Prostate gland (tissue), 2 donors: ENCODE measurements at places on chromosomes 16 and 17. TPM values are rescaled to one million over a fixed set of nuclear protein-coding genes. Genes with fewer than 3 reads are reported as not detected.
A peak's percentile ranks its signal among the peaks of the same experiment; 100 is the strongest.

Gene ASPSCR1
- total RNA-seq, result 39.7 TPM

Gene GRIN2A
- 11.4 TPM for total RNA-seq

Gene HASPIN
- 3.9 TPM for total RNA-seq

Gene SLC6A2
- 2.6 TPM for total RNA-seq

Gene CPHXL2
- not detected for total RNA-seq

DNA sequence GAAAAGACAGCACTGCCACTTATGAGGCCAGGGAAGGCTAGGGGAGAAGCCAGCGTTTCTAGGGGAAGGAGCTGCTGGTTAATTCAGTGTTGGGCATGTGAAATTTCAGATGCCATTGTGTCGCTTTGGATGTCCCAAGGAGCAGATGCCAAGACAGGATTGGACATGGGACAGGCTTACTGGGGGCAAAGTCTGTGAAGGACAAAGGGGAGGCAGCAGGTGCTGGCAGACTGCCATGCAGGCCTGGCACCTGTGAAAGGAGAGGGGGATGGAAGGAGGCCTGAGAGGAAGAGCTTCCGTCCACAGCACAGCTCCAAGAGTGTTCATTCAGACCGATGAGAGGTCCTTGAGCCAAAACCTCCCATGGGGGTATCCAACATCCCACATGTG lies 255.5 kb upstream of the RPL38 start:
- DNase-seq, result no peak

GRCh38 chr17:36937001-36937958 lies at the start of gene LHX1:
LHX1 (plus strand) TSS chr17:36937475; CDS start chr17:36938198, 723 bp downstream.
- DNase-seq, result no peak

DNA sequence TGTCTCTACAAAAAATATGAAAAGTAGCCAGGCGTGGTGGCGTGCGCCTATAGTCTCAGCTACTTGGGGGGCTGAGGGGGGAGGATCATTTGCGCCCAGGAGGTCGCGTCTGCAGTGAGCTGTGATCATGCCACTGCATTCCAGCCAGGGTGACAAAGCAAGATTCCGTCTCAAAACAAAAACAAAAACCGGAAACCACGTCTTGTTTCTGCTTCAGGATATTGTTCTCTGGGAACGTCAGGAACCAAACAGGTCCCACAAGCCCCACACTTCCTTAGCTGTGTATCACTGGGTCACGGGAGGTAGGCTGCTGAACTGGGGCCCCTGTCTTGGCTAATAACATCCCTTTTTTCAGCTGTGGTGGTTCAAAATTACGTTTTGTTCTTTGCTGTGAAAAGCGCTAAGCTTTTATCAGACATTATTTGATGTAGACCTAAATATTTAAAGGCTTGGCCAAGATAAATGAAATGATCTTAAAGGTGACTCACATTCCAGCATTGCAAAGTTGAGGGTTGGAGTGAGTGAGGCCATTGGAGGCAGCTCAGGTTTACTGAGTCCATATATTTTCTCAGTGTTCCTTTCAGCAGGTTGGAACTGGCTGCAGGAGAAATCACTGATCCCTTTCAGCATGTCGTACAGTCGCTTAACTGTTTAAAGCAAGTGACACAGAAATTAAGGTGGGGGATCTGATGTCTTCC lies 16.4 kb upstream of the SEC14L1 start:
- peak; percentile 44 for DNase-seq

DNA sequence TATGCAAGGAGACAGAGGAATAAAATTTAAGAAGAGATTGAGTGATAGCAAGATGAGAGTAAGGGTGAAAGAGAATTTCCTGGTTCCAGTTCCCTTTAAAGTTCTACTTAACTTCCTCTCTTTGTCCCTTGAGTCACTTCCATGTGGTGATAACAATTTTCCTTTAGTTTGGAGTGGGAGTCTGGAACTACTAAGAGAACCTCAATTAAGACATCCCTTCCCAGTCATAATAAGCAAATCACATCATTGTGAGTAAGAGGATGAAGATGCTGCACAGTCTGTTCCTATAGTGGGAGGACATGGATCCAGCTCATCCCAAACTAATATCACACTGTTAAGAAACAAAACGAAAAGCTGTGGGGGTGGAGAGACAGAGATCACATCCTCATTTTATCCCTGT lies 24.4 kb downstream of the TBX21 start:
- no peak for DNase-seq

DNA sequence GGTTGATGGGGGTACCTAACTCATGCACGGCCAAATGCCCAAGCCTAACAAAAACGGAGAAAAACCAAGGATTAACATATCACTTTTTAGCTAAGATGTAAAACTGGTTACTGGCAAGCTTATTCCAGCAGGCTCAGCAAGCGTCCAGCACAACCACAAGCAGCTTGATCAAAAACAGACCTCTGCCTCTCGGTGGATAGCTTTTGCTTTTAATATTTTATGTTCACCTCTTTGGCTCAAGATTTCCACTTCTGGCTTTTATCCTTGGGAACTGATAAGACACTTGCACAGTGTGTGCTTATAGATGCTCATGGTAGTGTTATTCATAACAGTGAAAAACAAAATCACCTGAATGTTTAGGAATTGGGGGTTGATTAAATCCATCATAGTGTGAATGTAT lies 206.9 kb upstream of the CACNG5 start:
- no peak for DNase-seq

- DNase-seq, result peak; percentile 65
Measured at GRCh38 chr16:68264128-68265077, at the start of gene SLC7A6. SLC7A6 (plus strand) TSS chr16:68264526; CDS start chr16:68274727, 10,201 bp downstream.

GRCh38 chr16:12255919-12256665 lies 279.6 kb downstream of the SNX29 start:
- DNase-seq, result no peak

DNA sequence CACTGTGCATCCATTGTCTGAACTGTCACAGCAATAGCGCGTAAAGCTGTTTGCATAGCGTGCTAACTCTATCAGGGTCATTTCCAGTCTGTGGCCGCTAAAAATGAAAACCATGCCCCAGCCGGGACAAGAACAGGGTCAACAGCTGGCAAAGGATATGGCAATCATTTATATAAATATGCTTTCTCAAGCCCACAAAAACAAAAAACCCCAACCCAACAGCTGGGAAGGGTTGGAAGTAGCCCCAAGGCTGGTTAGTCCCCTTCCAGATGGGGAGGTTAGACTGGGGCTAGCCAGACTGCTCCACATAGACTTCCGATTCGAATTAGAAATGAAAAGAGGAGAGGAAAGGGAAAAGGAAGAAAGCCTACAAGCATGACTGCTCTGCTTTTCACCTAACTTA lies 203.3 kb upstream of the TBX2 start:
- DNase-seq, result no peak

DNA sequence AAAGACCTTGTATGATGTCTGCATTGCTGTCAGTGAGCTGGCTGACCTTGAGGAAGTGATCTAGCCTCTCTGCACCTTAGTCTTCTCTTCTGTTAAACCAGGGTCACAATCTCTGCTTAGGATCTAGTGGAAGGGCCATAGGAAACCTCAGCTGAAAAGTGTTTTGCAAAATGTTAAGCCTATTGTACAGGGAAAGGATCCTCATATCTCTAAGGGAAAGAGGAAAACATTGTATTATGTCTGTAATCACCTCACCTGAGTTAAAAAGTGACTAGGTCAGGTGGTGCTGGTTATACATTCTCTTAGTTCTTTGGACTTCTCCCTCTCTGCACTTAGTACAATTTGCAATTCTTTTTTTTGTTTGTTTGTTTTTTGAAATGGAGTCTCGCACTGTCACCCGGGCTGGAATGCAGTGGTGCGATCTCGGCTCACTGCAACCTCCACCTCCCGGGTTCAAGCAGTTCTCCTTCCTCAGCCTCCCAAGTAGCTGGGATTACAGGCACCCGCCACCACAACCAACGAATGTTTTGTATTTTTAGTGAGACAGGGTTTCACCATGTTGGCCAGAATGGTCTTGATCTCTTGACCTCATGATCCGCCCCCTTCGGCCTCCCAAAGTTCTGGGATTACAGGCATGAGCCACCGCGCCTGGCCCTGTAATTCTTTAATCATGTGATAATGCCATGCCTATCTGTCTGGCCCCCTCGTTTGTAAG lies 2.0 kb upstream of the SEPHS2 start:
- no peak for DNase-seq

DNA sequence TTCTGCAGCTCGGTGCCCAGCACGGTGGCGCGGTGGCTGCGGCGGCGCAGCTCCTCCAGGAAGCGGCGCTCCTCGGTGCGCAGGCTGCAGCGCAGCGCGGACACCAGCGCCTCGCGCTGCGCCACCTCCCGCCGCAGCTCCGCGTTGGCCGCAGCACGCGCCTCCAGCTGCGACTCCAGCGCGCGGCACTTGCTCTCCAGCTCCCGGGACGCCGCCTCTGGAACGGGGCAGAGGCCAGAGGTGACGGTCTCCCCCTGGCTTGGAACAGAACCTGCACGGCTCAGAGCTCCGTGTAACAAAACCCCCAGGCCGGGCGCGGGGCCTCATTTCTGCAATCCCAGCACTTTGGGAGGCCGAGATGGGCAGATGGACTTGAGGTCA lies 13.2 kb upstream of the CLUH start:
- no peak for DNase-seq

- no peak for DNase-seq
Measured at GRCh38 chr17:7955414-7956227, 23.6 kb downstream of the CNTROB start.

DNA sequence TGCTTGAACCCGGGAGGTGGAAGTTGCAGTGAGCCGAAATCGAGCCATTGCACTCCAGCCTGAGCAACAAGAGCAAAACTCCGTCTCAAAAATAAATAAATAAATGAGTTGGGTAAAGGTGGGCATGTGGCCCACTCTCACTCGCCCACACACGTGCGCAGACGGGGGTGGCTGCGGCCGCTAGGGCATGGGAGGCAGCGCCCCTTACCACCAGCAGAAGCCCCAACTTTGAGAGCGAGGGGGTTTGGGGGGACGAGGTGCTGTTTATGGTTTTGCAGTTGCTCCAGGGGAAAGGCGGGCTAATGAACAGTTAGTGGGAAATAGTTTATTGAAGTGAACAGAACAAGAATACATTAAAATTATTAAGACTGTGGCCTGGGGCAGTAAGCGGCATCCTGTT lies 14.9 kb upstream of the RBFOX3 start:
- no peak for DNase-seq

GRCh38 chr16:73337373-73338296 lies 289.7 kb upstream of the ZFHX3 start:
- DNase-seq, result no peak

DNA sequence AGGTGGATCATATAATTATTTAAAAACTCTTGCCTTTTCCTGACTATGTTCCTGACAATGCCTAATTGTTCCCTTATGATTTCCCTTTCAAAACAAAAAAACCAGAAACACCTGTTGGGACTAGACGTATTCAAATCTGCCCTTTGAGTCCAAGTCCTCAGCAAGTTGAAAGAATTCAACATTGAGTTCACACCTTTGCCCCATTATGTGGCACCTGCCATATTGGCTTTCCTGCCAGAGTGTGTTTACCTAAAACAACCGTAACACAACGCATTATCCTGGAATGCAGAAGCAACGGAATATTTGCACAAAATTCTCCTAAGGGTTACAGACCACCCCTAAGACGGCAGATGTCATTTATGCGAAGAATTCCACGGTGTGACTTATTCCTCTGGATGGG lies 105.9 kb downstream of the ZFHX3 start:
- DNase-seq, result no peak

DNA sequence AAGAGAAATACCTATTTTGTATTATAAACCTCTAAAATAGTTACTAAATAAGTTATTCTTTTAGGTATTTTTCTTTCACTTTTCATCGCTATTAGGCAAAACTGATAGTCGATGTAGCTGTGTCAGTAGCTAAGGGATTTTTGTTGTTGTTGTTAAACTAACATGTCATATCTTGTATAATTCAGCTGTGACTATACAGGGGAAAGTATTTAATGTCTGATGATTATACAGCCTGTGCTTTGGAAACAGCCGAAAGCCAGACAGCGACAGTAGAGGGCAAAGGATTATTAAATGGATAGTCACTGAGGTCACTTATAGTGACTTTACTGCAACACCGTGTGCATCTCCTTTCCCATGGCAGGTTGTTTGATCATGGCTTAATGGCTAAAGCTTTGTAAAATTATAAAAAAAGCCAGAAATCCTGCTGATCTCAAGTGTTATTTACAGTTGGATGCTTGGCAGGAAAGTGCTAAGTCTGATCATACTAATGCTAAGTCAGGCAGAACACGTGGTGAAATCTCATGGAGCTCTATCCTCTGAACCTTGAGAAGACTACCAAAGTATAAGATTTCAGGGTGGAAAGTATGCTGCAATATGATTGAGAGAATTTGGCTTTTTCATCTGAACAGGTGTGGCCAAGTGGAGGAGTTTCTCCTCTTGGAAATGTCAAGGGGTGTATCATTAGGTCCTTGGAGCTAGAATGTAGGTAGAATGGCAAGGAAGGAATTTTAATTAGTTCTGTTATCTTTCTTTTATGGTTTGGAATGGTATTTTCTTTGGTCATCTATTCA lies 88.4 kb downstream of the FTO start:
- DNase-seq, result no peak

GRCh38 chr17:55433629-55434422 lies 12.2 kb upstream of the MMD start:
- peak; percentile 77 for DNase-seq

DNA sequence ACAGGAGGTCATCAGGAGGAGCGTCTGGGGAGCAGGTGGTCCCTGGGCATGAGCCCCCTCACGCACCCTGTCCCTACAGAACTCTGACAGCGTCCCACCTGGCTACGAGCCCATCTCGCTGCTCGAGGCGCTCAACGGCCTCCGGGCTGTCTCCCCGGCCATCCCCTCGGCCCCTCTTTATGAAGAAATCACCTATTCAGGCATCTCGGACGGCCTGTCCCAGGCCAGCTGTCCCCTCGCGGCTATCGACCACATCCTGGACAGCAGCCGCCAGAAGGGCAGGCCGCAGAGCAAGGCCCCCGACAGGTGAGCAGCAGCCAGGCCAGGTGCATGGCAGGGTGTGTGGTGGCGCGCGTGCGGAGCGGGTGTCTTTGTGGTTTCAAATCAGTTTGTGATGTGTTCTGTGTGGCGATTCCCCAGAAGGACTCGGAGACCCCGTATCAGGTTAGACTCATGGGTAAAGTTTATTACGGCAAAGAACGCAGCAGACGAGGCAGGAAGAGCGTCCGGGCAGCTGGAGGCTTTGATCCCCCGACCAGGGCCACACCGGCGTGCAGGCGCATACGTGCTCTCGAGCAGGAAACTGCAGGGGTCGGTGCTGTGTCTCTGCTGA lies 11.8 kb upstream of the NUDT16L1 start:
- DNase-seq, result no peak

DNA sequence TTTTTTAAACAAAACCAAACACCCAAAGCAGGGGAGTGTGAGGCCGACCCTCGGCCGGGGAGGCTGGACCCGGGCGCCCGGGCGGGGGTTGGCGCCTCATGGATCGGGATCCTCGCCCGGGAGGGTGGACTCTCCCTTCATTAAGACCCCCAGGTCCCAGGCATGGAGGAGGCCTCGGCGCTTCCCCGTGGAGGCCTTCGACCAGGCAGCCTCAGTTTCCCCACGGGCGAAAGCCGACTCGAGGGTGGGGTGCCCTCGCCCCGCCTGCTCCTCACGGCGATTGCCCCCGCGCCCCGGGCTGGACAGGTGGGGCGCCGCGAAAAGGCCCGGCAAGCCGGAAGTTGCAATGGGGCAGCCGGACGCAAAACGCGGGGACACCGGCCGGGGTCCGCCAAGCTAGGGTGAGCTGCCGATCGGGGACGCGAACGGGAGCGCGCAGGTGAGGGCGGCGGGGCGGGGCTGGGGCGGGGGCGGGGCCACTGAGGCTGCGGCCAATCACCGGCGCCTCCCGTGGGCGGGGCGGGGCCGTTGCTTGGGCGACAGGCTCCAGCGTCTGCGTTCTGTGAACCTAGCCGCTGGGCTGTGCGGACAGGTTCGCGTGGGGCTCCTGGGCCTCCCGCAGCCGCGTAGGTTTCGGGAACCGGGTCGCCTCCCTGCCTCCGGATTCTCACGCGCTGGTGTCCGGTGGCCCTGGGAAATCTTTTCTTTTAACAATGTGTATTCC lies 6.0 kb upstream of the ZNF205 start:
- peak; percentile 93 for DNase-seq

- DNase-seq, result no peak
Measured at GRCh38 chr16:86597880-86598606, 19.7 kb downstream of the FOXL1 start.
